CD4-positive, alpha-beta T cell treated with Interleukin-12 subunit alpha and Interleukin-12 subunit beta, for 1 hour (primary cell): ENCODE measurements at places on chromosomes 16 and 17.

- DNase-seq: no peak
Observed at GRCh38 chr17:64540118-64540776, 33.5 kb downstream of the CEP95 start.

DNA sequence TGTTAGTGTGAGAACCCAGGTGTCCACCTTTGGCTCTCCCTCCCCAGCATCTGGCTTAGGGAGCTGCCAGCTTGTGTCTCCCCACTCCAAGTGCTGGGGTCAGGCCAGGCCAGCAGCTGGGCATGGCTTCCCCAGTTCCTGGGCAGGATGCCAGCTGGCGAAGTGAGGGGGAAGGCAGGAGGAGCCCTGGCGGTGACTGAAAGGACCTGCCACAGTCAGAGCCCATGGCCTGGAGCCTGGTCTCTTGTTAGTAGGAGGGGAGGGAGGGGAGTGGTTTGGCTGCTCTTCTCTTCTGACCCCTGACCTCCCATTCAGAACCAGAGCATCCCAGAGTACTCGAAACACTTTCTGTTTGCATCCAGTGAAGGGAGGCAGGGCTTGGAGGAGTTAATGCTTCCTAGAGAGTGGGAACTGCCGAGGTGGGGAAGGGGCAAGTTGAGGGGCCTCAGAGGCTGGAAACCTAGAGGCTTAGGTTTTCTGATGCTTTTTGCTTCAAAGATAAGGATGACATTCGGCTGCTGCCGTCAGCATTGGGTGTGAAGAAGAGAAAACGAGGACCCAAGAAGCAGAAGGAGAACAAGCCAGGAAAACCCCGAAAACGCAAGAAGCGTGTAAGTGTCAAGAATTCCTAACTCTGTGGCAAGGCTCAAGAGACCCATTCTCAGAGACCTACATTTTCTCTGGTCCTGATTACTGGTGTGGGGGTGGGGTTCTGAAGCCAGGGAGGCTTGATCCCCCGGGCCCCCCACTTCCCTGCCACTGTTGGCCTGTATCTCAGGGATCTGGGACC lies 772 bp downstream of the CHD3 start:
- peak; percentile 51 for DNase-seq

GRCh38 chr17:67610061-67610460 lies 107.7 kb upstream of the NOL11 start:
- no peak for DNase-seq

GRCh38 chr17:36468903-36469635 lies 17.4 kb upstream of the ZNHIT3 start:
- no peak for DNase-seq

- no peak for DNase-seq
Observed at GRCh38 chr16:80914379-80915078, 92.2 kb downstream of the CMC2 start.
